ENCODE measurements at places on chromosomes 6 and 20.
A peak's percentile ranks its signal among the peaks of the same experiment; 100 is the strongest.

DNA sequence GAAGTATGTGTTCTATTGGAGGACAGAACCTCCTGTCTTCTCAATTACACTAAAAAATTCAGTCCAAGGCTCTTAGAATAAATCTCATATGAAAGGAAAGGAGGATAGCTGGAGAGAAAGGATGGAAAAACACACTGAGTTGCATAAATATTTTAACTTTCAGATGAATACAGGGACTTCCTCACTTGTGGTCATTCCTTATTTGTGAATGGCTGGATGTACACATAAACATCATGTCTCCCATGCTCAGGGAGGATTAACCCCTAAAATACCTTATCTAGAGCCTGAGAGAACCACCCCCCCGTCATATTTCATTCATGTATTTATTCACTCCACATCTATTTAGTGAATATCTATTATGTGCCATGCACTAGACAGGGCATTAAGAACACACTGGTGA, 217.6 kb upstream of the CITED2 start:
- DNase-seq, result no peak

DNA sequence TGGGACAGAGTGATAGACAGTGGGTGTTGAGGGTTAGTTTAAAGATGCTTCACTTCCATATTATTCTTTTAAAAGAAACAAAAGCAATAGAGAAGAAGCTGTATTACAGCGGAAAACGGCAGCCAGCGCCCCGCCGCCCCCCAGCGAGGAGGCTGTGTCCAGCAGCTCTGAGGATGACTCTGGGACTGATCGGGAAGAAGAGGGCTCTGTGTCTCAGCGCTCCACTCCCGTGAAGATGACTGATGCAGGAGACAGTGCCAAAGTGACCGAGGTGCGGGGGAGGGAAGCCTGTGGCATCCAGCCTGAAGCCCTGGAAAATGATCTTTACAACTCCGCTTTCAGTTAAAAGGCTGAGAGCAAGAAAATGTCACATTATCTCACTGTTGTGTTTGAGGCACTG, 100.2 kb downstream of the FIG4 start:
- DNase-seq, result no peak

- DNase-seq, result no peak
Observed at GRCh38 chr6:130167655-130168054, 55.1 kb downstream of the SAMD3 start.

DNA sequence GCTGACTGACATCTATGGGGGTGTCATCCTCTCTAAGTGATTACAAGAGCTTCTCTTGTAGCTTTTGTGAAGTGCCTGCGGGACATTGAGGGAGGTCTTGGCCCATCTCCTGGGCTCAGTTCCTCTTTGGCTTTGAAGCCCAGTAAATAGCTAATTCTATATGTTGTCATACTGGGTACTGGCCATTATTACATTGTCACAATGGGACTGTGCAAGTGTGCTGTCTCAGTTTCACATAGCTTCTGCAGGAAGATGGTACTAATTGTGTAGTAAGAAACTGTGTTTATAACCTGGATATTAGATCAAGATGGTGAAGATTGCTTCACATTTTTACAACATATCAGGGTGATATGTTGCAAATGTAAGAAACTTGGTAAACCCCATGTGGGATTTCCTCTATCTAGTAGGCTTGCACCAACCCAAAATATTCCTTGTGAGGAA, 19.9 kb downstream of the SPINT3 start:
- no peak for DNase-seq

DNA sequence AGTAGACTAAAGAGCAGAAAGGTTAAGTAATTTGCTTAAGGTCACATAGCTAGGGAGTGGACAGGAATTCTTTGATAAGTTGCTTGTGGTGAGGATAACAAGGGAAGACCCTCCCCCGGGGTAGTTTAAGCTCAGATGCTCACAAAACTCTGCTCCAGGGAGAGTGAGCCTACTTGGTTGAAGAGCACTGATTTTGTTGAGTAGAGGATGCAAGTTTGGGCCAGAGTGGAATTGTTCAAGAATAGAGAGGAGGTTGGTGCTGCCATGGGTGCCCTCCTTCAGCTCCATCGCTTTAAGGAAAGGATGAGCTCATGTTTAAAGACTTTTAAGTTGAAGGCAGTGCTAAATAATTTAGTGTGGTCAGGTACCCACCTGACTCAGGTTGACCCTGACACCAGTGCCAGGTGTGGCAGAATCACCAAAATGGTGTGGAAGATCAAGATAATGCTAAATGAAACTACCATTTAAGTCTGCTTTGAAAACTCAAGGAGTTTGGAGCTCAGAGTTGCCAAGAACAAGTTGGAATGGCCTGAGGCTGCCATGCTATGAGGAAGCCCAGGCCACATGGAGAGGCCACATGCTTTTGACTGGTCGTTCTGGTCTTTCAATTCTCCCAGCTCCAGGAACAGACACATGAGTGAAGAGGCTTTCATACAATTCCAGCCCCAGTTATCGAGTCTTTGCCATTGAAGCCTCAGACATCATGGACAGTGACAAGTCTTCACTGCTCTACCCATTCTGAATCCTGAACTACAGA, 8.0 kb upstream of the TCF15 start:
- no peak for DNase-seq

DNA sequence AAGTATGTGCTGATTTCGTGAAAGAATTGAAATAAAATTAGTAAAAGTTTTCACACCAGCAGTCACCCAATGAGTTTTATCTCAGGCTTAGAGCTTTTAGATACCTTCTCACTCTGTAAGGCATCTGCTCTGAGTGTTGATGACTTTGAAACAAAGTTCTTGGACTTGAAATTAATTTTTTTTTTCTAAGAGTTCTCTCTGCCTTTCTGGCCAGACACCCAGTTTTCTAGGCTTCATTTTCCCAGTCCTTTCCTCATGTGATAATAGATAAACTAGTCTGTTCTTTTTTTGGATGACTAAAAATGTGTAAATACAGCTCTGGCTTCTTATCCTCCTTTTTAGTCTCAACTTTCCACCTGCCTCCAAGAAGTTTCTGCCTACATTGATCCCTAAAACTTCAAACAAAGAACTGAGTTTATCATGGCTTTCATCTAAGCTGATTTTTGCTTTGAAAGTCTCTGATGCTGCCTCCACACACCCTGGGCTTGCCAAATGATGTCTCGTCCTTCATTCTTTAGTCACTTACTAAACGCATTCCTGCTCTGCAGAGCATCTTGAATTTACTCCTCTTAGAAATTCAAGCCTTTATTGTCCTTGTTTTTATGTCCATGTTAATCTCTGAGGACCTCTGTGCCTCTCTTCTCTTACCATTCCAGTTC, 32.7 kb downstream of the SLX4IP start:
- DNase-seq, result no peak

DNA sequence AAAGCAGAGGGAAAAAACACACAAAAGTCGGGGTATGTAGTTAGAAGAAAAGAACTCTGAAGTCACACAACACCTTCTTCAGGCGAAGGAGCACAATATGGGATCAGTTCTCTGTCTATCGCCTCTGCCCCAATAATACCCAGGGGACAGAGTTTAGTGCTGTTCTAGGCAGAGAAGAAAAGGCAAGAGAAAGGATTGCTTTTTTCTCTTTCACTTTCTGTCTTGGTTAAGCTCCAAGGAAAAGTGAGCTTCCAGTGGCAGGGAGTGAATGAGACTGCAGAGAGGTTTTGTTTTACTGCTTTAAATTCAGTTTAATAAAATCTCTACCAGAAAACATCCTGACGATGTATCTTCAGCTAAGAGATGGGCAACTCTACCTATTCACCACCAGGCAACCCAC, 86.6 kb upstream of the STXBP5 start:
- DNase-seq, result no peak

- DNase-seq, result no peak
Observed at GRCh38 chr20:37968841-37969401, 64.3 kb downstream of the TTI1 start.

DNA sequence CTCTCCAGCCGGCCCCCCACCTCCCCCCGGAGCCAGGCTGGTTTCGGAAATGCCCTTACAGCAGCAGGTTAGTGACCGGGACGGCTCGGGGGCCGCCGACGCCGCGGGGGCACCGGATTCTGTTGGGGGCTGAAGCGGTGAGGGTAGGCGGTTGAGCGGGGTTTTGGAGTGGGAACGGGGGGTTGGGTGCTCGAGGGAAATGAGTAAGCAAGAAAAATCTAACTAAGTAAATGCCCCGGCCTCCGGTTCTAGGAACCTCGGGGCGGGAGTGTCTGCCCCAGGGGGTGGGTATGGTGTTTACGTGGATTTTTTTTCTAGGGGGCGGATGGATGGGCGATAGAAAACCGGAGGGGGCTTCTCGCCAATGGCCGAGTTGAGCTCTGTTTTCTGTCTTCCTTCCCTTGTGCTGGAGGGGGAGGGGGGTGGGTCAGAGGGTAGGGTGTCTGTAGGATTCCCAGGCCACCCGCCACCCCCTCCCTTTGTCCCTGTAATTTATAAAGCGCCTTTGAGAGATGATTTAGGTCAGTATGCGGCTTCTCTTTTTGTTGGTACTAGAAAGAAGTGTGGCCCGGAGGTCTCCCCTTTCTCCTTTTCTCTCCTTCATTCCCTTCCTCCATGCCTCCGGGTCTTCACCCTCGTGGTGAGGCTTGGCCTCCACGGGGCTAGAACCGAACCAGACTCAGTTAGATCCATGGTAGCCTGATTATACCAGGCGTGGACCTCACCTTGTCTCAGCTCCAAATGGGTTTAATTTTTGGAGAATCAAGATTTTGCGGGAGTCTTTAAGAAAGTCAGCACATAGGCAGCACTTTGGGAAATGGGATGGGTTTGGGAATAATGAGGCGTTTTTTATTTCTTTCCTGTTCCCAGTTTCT, 2.3 kb downstream of the E2F3 start:
- DNase-seq, result peak; percentile 68

DNA sequence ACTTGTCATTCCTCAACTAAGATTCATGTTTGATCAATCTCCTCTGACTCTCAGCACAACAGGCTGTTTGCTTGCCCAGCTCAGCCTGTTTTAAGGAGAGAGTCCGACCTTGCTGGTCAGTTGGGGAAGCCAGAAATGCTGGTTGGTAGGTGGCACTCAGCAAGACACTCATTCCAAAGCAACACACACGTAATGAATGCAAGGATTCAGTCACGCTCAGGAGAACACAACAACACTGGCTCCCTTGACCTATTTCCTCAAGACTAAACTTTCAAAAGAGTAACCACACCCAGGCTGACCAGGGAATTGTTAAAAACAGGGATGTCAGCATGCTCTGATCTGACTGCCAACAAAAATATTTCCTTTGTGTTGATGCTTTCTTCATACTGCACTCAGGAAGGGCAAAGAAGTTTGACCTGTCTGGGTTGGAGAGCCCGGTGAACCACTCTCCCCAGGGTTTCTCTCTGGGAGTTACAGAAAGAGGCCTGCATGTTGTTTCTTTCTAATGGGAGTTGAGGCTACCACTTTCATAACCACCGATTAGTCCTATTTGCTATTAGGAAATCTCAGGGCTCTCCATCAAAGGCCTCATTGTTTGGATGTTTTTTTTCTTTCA, 25.6 kb upstream of the PREP start:
- DNase-seq, result no peak

- no peak for DNase-seq
Observed at GRCh38 chr6:116472706-116473105, 11.5 kb downstream of the CALHM6 start.

All from stimulated activated CD8-positive, alpha-beta memory T cell treated with anti-CD3 and anti-CD28 coated beads, Interleukin-7, amount 100 ng/mL, for 48 hours (primary cell).